ENCODE measurements at places on chromosomes 6 and 20.

- no peak for DNase-seq
These were observed 54.6 kb downstream of the DLL1 start for GRCh38 chr6:170236131-170236836.

- DNase-seq: no peak
These were observed 62.6 kb downstream of the GINS1 start for GRCh38 chr20:25470045-25470444.

- DNase-seq: no peak
These were observed 65.9 kb downstream of the CRYBG1 start for GRCh38 chr6:106426250-106426970.

GRCh38 chr6:90463359-90463758 lies 123.5 kb downstream of the MAP3K7 start:
- no peak for DNase-seq

DNA sequence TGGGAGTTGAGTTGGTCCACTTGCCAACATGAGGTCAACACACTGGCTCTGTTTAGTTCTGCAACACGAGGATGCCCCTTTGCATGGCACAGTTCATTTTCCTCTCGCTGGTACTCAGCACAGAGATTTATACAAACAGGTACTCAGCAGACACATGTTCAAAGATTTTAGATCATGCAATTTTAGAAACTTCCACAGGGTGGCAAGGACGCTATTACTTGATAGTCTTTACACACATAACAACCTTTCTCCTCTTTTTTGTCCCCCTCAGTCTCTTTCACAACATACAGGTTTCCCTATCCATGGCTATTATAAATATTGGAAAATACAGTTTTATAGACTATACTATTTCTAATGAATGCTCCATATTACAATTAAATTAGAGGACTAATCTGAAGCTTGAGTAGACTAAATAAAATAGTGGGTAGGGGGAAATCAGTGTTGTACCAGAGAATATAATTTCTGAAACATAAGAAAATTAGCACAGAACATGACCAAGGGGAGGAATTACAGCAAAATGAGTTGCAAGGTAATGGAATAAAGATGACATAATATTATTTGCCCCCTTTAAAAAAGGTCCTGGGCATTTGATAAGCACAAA lies 331.8 kb upstream of the BTBD3 start:
- DNase-seq: no peak

DNA sequence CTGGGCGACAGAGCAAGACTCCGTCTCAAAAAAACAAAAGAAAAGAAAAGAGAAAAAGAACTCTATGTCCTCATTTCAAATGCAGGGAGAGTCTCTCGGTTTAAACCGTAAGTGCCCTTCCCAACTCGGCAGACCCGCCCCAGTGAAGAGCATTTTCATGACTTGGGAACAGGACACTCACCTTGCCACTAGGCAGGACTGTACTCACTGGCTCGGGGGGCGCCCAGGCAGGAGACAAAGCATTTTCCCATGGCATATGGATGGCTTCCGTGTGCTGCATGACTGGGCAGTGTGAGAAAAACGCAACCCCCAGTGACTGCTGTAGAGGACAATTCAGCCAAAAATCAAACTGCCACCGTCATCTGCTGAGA lies 23.7 kb upstream of the MRGBP start:
- DNase-seq: no peak

DNA sequence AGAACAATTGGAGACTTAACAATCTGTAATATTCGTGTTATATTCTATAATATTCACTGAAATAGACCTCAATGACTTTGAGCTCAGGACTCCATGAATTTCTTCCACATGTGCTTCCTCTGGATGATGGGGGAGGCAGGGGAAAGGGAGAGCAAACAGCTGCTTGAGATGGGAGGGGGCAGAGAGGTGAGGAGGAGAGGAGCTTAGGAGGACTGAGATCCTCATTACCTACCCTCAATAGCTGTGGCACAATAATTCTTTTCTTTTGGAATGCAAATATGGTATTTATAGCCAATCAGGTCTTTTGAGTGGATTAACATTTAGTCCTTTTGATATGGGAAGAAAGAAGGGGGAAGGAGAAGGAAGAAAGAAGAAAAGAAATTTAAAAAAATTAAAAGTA lies 64.1 kb upstream of the ZNF217 start:
- DNase-seq: no peak

DNA sequence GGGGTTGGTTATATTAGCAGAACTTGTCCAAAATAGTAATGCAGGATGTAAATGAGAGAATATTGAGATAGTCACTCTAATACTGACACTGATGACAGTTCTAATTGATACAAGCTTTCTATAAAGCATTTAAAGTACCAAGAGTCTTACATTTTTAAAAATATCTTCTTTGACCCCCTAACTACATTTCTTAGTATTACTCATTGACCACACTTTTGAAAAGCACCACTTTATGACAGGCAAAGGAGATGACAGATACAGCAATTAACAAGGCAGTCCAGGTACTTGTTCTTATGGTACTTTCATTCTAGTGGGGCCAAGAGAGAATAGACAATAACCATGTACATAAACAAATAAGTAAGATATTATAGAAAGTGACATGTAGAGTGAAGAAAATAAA lies 139.4 kb upstream of the EYA4 start:
- DNase-seq: no peak

- DNase-seq: no peak
These were observed 32.5 kb downstream of the FRK start for GRCh38 chr6:116028233-116028632.

GRCh38 chr6:44284121-44284520 lies 13.9 kb downstream of the TMEM151B start:
- DNase-seq: no peak

- DNase-seq: no peak
These were observed 6.9 kb downstream of the HAO1 start for GRCh38 chr20:7933346-7933745.

DNA sequence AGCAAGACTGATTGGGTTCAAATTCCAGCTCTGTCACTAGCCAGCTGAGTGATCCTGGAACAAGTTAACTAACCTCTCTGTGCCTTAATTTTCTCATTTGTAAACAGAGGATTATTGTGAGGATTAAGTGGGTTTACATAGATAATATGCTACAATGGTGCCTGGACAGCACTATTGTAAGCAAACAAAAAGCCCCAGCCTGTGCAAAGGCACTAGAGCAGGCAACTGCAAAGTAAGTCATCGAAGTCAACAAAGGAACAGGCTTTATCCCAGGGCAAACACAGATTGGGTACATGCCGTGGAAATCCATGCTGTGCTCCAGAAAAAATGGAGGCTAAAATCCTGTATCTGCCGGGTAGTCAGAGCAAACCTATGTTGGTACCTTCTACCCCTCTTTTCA lies 43.2 kb upstream of the CTNNBL1 start:
- no peak for DNase-seq

GRCh38 chr6:153032255-153032882 lies 29.9 kb upstream of the MTRF1L start:
- DNase-seq: no peak

- no peak for DNase-seq
These were observed 34.9 kb downstream of the FOXC1 start for GRCh38 chr6:1644516-1645060.

GRCh38 chr20:62755817-62756724 lies 40.2 kb upstream of the MRGBP start:
- DNase-seq: no peak

GRCh38 chr6:165621940-165622339 lies 41.1 kb downstream of the PDE10A start:
- no peak for DNase-seq

GRCh38 chr20:36543184-36544133 lies 2.1 kb downstream of the MYL9 start:
- no peak for DNase-seq

DNA sequence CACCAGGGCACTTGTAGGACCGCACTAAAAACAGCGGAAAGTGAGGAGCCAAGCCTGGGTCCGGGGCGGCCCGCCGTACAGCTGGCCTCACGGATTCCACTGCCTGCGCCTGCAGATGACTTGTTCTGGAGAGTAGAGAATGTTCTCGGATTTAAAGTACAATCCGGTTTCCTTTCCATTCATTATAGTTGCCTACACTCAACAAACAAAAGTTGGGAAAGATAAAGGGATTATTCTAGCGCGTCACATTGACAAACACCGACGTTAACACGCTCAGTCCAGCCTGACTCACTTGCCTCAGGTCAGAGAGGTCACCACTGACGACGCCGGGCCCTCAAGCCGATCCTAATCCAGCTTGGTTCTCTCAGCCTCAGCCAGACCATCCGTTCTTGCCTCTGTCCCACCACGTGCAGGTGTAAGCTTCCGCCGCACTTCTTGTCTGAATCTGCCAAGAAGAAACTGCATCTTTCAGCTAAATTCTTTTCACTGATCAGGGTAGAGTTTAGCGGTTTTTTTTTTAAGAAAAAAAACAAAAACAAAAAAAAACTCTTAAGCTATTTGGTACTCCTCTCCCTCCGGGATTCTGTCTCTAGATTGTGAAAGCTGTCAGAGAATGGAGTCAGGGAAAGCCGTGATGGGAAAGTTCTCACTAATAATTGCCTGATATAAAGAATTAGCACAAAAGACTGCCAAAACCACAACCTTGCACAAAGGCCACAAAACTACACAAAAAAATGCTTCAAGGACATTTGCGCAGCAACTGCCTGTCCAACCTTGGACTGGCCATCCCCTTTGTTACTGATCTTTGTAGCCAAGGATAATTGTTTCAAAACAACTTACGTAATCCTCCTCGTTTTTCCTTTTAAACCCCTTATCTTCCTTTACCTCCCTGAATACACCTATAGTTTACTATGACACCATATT lies 1.1 kb upstream of the PHF10 start:
- peak; percentile 25 for DNase-seq

GRCh38 chr6:148509119-148509799 lies 166.6 kb downstream of the SASH1 start:
- DNase-seq: no peak

DNA sequence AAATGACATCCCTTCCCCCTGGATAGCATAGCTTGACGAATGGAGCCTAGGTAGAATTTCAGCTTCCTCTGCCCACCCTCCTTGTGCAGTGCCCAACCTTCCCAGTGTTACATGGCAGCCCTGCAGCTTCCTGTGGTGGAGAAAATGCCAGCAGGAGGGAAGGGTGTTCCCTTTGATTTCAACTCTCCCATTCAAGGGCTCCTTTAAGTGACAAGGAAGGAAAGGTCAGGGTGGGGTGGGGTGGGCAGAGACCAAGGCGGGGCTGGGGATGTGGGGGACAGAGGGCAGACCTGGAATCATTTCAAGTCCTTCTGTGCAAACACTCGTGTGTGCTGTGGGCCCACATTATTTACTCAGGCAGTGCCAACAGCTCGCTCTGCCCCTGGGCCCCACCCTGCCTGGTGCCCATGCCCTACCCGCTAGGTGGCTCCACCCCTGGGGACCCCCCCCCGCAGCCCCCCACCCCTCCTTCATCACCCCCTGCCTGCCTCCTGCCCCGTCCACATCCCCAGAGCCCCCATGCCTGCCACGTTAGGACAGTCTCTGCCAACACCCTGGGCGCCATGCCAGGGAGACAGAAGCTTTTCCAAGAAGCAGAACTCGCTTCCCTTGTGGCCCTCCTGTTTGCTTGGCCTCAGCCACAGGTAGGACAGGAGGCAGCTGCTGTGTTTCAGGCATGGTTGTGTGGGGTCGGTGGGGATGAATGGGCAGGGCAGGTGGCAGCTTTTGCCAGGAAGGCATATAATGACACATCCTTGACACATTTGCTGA lies 9.4 kb downstream of the SPDEF start:
- peak; percentile 50 for DNase-seq

GRCh38 chr6:31132806-31133205 lies 6.1 kb downstream of the PSORS1C2 start:
- DNase-seq: no peak

DNA sequence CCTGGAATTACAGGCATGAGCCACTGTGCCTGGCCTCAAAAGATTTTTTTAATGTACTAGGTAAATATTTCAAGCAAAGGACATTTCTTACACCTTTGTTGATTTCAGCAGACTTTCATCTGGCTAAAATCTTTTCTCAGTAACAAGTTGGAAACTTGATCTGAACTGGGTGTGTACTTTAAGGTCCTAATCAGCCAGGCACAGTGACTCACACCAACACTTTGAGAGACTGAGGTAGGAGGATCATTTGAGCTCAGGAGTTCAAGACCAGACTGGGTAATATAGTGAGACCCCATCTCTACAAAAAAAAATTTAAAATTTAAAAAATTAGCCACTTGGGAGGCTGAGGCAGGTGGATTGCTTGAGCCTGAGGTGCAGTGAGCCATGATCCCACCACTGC lies 7.0 kb upstream of the RALGAPA2 start:
- no peak for DNase-seq

DNA sequence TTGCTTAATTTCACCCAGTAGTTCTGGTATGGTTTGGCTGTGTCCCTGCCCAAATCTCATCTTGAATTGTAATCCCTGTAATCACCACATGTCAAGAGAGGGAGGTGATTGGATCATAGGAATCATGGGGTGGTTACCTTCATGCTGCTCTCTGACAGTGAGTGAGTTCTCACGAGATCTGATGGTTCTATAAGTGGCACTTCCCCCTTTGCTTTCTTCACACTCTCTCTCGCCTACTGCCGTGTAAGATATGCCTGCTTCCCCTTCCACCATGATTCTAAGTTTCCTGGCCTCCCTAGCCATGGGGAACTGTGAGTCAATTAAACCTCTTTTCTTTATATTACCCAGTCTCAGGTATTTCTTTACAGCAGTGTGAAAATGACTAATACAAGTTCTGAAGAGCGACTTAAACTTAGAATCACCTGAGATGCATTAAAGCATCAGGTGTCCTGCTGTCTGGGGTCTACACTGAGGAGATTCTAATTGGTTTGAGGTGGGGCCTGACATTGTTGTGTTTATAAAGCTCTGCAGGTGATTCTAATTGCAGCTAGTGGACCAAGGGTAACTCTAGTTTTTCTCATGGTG lies 82.1 kb upstream of the DTNBP1 start:
- no peak for DNase-seq

DNA sequence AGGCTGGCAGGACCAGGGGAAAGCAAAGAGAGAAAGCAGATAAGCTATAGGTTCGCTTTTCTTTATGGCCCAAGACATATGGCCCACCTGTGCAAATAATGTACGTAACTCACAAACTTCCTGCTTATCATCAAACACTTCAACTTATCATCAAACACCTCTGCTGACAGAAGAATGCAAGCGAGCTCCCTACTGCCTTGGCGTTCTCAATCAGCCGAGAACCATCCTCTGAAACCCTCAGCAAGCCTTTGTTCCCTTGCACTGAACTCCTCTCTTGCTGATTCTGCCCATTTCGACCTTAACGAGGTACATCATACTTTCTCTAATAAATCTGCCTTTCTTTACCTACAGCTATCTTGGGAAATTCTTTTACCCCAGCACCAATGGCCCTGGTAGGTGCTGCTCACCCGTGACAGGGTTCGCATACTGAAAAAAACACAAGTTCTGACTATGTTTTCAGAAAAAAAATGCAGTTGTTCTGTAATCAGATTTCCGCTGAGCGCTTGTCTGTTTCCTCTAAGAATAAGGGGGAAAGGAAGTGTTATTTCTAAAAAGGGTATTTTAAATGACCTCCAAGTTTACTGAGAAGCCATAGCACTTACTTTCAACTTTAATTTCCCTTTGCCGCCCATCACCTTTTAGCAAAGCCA lies 28.3 kb downstream of the SERPINB6 start:
- DNase-seq: no peak
